ENCODE measurements at places on chromosomes 12 and 14.
A peak's percentile ranks its signal among the peaks of the same experiment; 100 is the strongest.

GRCh38 chr14:24051176-24051788 is 527 bp upstream of the CARMIL3 start:
- DNase-seq, result no peak

- DNase-seq, result no peak
These were observed 35.8 kb upstream of the GRIP1 start for GRCh38 chr12:66714709-66715108.

- peak; percentile 24 for DNase-seq
These were observed 456.8 kb downstream of the MED13L start for GRCh38 chr12:115820656-115821055.

DNA sequence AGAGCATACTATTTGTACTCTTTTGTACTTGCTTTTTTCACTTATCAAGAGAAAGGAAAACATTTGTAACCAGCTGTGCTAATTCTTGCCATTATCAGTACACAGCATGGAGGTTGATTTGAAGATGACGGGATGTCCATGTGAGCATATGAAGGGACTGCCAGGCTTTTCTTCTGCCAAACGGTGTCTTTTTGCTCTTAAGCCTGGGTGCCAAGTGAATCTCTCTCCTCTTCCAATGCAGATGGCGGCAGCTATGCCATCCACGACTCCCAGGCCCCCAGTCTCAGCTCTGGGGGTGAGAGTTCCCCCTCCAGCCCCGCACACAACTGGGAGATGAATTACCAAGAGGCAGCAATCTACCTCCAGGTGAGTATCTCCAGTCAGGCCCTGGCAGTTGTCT is 38.9 kb downstream of the TPCN1 start:
- no peak for DNase-seq

GRCh38 chr12:5078423-5078822 is 34.7 kb downstream of the KCNA5 start:
- DNase-seq, result no peak

DNA sequence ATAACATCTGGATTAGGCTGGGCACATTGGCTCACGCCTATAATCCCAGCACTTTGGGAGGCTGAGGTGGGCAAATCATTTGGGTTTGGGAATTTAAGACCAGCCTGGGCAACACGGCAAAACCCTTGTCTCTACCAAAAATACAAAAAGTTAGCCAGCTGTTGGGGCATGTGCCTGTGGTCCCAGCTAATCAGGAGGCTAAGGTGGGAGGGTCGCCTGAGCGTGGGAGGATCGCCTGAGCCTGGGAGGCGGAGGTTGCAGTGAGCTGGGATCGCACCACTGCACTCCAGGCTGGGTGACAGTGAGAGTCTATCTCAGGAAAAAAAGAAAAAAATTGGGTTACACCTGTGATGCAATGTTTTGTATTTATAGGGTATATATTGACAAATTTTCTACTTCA is 5.3 kb downstream of the NEK9 start:
- no peak for DNase-seq

GRCh38 chr12:71703206-71703605 is 17.3 kb downstream of the TMEM19 start:
- DNase-seq, result no peak

- no peak for DNase-seq
These were observed 379.8 kb upstream of the PRICKLE1 start for GRCh38 chr12:42969355-42969754.

- DNase-seq, result no peak
These were observed 30.5 kb downstream of the ZFHX2 start for GRCh38 chr14:23520899-23521533.

- no peak for DNase-seq
These were observed 333.2 kb upstream of the MDGA2 start for GRCh38 chr14:48008646-48009045.

GRCh38 chr12:76702946-76703345 is 61.0 kb upstream of the ZDHHC17 start:
- peak; percentile 38 for DNase-seq

GRCh38 chr12:47222520-47223030 is 142.8 kb upstream of the AMIGO2 start:
- no peak for DNase-seq

- DNase-seq, result no peak
These were observed 9.2 kb downstream of the ZFP36L1 start for GRCh38 chr14:68783408-68784225.

DNA sequence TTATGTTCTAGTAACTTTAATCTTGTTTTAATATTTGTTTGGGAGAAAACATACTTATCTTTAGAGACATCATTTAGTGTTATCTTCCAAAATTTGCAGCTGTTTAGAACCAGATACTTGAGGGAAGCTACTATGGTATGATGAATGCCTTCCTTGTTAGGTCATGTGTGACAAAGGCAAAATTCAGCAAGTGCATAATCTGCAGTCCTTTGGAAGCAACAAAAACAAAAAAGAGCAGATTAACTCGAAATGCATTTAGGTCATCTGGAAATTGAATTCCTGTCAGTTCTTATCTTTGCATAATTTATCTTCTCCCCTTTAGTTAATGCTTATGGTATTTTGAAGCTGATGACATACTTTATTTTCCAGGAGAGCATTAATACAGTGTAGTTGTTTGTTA is 3.5 kb downstream of the FBXO34 start:
- DNase-seq, result peak; percentile 81

DNA sequence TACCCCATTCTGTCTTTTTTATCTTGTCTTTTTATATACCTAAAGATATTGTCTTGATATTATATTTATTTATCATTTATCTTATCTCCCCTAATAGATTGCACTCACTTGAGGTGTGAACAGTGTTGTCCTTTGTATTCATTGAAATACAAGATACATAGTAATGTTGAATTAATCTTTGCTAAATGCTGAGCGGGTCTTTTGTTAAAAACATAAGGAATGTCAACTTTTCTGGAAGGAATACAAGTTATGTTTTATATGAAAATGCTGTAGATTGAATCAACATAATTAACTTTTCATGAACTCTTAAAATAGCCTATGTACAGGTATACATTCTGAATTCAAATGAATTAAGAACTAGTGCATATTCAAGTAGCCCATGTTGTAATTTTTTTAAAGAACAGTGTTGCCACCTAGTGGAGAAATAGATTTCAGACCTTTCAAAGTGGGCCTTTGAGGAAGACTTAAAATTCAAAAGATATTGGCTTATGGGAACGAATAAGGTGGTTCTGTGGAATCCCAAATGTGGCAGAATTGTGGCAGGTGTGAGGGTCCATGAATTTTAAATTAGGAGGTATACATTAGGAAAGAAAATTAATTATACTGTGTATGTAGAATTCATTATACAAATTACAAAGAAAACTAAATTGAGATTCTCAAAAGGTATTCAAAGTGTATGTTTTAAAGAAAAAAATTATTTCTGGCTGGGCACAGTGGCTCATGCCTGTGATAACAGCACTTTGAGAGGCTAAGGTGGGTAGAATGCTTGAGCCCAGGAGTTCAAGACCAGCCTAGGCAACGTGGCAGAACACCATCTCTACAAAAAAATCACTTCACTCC is 19.1 kb downstream of the BBOF1 start:
- DNase-seq, result peak; percentile 64

DNA sequence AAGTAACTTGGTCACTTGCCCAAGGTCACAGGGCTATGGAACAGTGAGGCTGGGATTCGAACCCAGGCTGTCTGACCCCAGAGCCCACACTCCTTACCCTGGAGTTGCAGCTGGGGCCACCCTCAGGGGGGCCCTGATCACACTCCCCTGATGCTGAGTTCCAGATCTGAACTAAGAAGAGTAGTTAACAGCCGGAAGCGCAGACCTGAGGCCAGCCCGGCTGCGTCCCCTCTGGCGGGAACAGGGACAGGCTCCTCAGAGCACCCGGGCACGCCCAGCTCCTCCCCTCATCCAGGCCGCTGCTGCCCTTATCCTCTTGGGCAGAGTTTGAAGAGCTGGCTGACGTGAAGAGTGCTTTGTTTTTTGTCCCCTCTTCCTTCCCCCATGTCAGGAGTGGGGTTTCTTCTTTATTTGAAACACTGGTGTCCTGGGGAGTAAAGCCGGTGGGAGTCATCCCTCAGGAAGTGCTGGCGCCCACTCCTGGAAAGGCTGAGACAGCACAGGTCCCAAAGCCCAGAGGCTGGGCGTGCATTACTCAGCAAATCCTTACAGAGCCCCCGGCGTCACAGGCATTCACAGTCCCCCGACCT is 8.7 kb downstream of the PHB2 start:
- DNase-seq, result peak; percentile 76

GRCh38 chr14:44041700-44042099 is 465.4 kb downstream of the FSCB start:
- no peak for DNase-seq

DNA sequence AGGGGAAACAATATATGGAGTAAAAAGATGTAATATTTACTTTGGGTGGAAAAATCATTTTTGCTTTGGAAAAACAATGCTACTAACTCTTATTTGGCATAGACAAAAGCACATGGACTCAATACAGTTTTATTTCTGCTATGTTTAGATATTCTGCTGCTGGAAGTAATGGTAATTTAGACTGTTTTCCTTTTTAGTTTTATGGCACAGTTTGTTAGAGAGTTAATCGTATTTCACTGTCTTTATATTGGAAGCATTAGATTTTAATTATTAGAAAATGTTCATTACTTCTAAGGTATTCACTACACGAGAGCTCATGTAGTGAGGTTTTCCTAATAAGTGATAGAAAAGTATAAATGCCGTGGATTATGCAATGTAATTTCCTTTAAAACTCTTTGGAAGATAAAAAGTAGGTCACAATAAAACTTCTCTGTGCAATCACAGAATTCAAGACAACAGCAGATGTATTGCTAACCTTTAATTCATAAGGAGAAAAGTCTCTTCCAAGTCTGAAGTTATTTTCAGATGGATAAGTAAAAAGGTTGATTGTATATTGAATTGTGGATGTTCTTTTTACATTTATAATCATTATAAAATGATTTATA is 851.8 kb downstream of the TMTC2 start:
- no peak for DNase-seq

GRCh38 chr12:95634622-95635621 is 83.6 kb upstream of the USP44 start:
- DNase-seq, result peak; percentile 88

DNA sequence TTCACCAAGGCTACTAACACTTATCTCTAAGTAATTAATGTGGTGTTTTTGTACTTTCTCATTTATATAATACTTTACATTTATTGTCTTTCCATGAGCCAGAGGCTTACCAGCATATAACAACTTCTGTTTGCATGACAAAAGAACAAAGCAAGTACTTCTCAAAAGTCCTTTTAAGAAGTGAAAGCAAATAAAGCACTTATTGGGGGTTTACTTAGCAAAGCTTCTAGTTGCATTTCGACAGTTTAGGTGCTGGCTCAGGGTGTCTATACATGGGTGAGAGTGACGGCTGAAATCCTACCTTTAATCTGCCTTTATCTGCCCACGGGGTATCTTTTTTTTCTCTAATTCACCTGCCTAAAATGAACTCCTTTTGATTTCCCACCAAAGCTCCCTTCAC is 21.0 kb upstream of the DCN start:
- DNase-seq, result no peak

- no peak for DNase-seq
These were observed 4.6 kb upstream of the DIO3 start for GRCh38 chr14:101556566-101557320.

GRCh38 chr12:116136340-116136739 is 141.2 kb downstream of the MED13L start:
- peak; percentile 68 for DNase-seq

GRCh38 chr12:19434538-19434937 is 4.8 kb upstream of the AEBP2 start:
- no peak for DNase-seq

GRCh38 chr12:104578453-104578852 is 121.7 kb downstream of the CHST11 start:
- peak; percentile 89 for DNase-seq

DNA sequence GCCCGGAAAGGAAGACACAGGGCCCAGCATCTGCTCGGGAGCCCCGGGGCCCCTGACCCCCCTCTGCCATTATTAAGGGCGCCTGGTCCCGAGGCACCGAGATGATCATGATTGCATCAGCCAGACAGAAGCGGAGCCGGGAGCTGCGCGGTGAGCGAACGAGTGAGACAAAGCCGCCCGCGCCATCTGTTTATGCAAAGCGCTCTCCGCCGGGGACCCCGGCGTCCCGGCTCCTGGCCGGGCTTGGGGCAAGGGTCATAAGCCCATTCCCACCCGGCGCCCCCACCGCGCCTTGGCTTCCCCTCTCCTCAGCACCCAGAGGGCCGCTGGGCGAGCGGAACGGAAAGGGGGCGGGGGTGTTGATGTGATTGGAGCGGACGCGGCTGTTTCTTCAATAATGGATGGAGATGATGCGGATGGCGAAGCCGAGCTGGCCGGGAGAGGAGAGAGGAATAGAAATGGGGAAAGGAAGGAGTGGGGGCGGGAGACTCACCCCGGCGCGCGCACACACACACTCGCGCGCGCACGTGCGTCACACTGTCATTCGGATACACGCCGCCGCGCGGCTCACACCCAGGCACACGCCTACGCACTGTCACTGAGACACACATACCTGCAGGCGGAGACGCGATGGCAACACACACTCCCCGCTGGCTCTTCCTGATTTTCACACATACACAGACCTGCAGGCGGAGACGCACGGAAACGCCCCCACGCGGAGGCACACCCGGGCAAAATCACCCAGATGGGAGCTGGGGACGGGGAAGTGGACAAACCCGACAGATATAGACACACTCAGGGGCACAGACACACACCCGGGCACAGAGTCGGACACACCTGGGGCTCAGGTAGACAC is 10.7 kb downstream of the STAC3 start:
- DNase-seq, result peak; percentile 67

GRCh38 chr12:130698106-130698505 is 18.0 kb downstream of the RIMBP2 start:
- DNase-seq, result no peak

DNA sequence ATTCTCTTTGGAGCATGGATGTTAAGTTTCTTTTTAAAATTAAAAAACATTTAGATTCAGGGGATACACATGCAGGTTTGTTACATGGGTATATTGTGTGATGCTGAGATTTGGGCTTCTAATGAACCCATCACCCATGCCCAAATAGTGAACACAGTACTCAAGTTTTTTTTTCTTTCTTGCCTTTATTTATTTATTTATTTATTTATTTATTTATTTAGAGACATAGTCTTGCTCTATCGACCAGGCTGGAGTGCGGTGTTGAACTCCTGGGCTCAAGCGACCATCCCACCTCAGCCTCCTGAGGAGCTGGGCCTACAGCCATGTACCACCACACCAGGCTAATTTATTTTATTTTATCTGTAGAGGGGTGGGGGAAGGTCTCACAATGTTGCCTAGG is 2.2 kb upstream of the NCKAP1L start:
- no peak for DNase-seq

DNA sequence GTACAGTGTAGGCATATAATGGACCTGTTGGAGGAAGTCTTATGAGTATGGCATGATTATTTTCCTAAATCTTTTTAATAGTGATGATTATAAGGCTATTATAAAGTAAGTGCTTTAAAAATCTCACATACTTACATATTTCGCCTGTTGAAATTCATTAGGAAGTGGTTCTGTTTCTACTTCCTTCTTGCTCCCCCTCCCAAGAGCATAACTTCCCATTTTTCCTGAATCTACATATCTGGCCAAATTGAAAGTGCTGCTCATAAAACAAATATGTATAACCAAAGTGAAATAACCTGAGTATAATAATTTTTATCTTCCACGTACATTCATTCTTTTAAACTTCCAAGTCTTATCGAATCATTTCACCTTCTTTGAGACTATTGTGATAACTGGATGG is 455.6 kb upstream of the SEL1L start:
- no peak for DNase-seq

GRCh38 chr14:86673523-86673969 is 1143.6 kb downstream of the FLRT2 start:
- DNase-seq, result no peak

GRCh38 chr12:93146263-93146939 is 217.3 kb upstream of the EEA1 start:
- DNase-seq, result peak; percentile 31
